ENCODE measurements at places on chromosomes 6 and 20.

- DNase-seq = no peak
Measured at GRCh38 chr6:109820706-109821350, 129.7 kb downstream of the FIG4 start.

GRCh38 chr20:64268174-64268573, 12.6 kb downstream of the PCMTD2 start:
- no peak for DNase-seq

- no peak for DNase-seq
Measured at GRCh38 chr20:50545126-50545525, 34.9 kb downstream of the PTPN1 start.

GRCh38 chr20:41367393-41367695, 726 bp upstream of the EMILIN3 start:
- DNase-seq = no peak

DNA sequence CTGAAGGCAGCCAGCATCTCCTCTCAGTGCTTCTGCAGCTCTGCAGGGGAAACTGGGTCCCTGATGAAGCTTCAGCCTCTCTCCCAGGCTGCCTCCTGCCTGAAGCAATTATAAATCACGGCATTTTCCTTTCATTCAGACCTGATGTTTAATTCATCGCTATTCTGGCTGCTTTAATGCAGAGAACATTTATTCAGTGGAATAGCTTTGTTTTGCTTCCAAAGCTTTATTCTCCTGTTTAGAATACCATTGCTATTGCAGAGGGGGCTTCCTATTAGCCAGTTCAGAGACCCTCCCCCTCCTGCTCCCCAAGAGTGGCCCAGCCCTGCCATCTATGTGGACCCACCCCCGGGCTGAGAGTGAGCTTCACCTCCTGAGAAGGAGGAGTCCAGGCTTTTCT, 255.6 kb downstream of the LRFN2 start:
- DNase-seq = no peak

- no peak for DNase-seq
Measured at GRCh38 chr20:61769286-61769832, 296.3 kb downstream of the TAF4 start.

DNA sequence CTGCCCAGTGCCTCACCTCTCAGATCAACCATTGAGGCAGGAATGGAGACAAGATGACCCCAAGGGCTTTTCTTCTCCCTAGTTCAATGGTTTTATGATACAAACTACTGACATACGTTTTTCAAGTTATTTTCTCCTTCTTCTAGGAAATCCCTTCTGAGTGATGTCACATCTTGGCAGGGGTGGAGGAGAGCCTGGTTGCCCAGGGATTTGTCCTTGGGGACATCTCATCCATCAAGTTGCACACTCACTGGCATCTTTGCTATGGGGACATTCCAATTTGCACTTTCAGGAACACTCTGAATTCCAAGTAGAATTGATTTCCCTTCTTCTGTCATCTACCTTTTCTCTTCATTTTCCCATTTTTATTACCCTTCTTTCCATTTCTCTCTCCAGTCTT, 9.9 kb downstream of the ZFP57 start:
- no peak for DNase-seq
